ENCODE measurements at places on chromosomes 5 and 9.

DNA sequence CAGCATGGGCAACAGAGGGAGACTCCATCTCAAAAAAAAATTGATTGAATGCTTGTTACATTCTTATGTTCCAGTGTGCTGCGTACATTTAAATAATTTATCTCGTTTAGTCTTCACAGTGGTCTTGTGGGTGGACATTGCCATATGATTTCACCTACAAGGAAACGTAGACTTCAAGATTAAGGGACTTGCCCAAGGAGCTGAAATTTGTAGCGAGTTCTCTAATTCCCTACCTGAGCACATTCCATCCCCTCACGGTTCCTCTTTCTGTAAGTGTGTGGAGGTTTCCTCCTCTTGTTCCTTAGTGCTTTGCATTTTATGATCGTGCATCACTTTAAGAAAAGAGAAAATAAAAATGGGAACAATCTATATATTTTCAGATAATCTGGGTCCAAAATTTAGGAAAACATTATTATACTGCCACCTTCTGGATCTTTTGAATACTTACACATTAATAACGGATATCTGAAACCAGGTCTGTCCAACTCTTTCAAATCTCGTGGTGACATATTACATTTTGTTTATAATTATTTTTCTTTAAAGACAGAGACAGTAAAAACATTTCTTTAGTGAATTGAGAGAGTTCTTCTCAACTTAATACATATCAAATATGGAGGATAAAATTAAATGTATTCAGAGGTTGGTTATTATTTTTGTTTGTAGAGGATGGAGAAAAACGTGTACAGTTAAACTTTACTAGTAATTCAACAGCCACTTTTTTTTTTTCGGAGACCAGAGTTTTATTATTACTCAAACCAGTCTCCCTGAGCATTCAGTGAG is 29.9 kb upstream of the C7 start:
- no peak for DNase-seq

DNA sequence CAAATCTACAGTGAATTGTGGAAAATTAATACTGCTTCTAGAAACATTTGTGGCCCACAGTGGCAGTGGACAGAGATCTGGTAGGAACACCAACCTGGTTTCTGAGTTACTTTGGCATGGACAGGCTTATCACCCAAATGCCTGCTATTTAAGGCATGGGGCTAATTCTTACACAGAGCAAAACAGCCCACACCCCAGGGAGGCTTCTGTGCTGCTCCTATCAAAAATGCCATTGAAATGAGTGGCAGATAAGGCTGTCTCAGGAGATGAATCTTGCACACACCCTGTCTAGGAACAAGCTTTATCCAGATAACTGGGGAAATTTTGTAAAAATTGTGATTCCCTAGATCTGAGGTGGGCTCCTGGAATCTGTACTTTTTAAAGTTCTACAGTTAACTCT is 307.1 kb downstream of the TLE1 start:
- DNase-seq = no peak

- DNase-seq = no peak
Measured at GRCh38 chr5:1662559-1663085, 137.0 kb downstream of the MRPL36 start.

- DNase-seq = no peak
Measured at GRCh38 chr9:2267181-2267745, 252.1 kb downstream of the SMARCA2 start.

- no peak for DNase-seq
Measured at GRCh38 chr5:59864718-59865117, 28.8 kb downstream of the PDE4D start.

DNA sequence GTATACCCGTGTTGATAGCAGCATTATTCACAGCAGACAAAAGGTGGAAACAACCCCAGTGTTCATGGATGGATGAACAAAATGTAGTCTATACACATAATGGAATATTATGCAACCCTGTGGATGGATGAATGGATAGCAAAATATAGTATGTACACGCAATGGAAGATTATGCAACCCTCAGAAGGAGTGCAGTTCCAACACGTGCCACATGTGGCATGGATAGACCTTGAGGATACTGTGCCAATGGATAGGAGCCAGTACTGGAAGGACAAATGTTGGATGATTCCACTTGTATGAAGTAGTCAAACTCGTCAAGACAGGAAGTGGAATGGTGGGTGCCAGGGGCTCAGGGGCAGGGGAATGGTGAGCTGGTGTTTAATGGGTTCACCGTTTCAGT is 44.9 kb downstream of the PLEKHG4B start:
- DNase-seq = no peak

GRCh38 chr5:1526190-1526631 is 2.5 kb upstream of the LPCAT1 start:
- no peak for DNase-seq

DNA sequence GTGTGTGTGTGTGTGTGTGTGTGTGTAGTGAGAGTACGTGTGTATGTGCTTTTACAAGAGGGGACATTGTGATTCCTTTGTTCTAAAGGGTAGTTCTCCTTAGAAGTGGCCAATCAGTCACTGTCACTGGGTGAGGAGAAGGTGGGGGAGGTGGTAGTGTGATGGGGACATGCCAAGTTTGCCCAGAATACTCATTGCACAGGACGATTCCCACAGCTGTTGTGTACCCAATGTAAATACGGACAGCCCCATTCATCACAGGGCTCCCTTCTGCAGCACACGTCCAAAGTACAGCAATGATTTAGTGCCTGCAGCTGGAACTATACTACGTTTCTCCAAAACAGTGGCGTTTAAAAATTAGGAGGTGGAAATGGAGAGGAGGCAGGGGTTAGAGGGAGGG is 287.8 kb downstream of the TLR4 start:
- no peak for DNase-seq

GRCh38 chr5:122421374-122422079 is 109.5 kb downstream of the SNCAIP start:
- peak; percentile 24 for DNase-seq

GRCh38 chr5:177362610-177363507 is 5.1 kb downstream of the RGS14 start:
- DNase-seq = no peak
